Bone marrow (tissue), 2 donors: ENCODE measurements at places on chromosomes 4 and X.

DNA sequence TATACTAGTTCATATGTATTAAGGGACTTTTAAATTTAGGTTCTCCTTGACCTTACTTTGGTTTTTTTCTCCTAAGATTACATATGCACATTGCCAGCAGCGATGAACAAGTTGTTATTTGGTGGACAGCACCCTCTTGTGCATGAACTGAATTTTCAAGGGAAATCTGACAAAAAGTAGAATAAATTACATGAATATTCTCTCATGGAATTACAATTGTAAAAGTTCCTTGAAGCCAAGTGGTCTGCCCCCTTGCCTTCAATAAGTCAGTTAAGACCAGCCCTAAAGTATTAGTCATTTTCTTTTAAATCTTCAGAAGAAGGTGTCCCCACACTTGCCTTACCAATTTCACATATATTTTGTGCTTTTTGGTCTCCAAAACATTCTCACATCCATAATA, 30.7 kb upstream of the SMARCA5 start:
- no peak for DNase-seq

DNA sequence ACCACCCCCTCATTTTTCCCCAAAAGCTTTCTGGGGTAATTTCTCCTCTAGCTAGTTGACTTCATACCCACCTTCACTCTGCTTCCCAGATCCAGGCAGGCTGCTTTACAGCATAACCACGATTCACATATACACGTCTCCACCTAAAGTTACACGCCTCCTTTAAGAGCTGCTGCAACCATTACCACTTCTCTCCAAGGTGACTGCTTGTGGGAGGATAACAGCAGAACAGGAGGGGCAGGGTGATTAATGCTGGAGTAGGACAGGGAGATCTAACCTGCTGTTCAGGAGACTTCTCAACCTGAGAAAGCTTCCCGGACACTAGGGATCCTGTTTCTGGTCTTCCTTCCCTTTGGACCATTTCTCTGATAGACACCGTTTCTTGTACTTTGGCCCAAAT, 77.4 kb downstream of the MGST2 start:
- DNase-seq = no peak

GRCh38 chrX:101357166-101357795, 8.7 kb upstream of the TIMM8A start:
- no peak for DNase-seq

GRCh38 chrX:77160301-77160700, 286.9 kb upstream of the FGF16 start:
- no peak for DNase-seq

- DNase-seq = no peak
These were observed 66.9 kb upstream of the PROM1 start for GRCh38 chr4:16150716-16151115.
